ENCODE measurements at places on chromosomes 7 and 10. TPM values are rescaled to one million over a fixed set of nuclear protein-coding genes. Genes with fewer than 3 reads are reported as not detected.

GRCh38 chr7:40315277-40315676 is 180.5 kb downstream of the SUGCT start:
- DNase-seq, result no peak

DNA sequence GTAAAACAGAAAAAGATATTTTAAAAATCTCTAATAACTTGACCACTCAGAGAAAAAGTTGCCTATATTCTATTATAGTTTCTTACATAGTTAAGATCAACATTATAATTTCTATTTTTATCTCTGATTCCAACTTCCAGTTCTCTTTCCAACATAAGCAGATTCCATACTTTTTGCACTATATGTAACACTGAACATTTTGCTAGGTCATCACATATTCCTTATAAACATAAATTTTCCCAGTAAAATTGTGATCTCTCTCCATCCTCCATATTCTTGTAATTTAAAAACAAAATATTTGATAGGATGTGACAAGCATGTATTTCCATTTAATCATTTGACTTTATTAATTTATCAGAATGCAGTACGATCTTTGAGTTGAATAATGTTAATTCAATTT is 170.4 kb upstream of the THSD7A start:
- no peak for DNase-seq

- DNase-seq, result no peak
These were observed 239.6 kb upstream of the PTN start for GRCh38 chr7:137583172-137583571.

The RNF32 gene
- total RNA-seq, result 1.4 TPM
